ENCODE measurements at places on chromosomes 12 and 14. TPM values are rescaled to one million over a fixed set of nuclear protein-coding genes. Genes with fewer than 3 reads are reported as not detected.

The NKX2-1 gene
- not detected for total RNA-seq

The OR4E2 gene
- total RNA-seq: not detected

The MYF6 gene
- total RNA-seq: not detected

The DAO gene
- total RNA-seq: not detected

The B4GALNT1 gene
- total RNA-seq: 3.4 TPM

The TAS2R13 gene
- 4.1 TPM for total RNA-seq

The BBOF1 gene
- total RNA-seq: 5.7 TPM

The DDN gene
- total RNA-seq: not detected

The LMNTD1 gene
- total RNA-seq: not detected

The PTHLH gene
- 1.7 TPM for total RNA-seq

The CPNE6 gene
- total RNA-seq: not detected
